Lower lobe of right lung (tissue), 2 donors: ENCODE measurements at places on chromosomes 7 and 10. TPM values are rescaled to one million over a fixed set of nuclear protein-coding genes. Genes with fewer than 3 reads are reported as not detected.

DNA sequence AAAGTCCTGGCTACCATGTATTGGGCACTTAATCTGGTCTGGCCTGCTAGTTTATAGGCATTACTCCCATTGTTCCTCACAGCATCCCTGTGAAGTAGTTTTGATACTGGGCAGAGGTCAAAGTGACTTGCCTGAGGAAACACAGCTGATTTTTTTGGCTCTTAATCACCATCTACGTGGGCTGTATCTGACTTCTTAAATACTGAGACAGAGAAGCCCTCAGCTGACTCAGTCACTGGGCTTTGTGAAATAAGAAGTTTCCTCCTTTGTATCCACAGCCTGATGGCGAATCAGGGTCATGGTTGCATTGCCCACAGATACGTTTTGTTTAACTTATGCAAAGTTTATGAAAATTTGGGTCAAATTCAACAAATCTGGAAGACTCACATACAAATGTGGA lies 13.2 kb downstream of the TACR2 start:
- H3K27me3 ChIP-seq: no peaks in the 10 kb centered on the region
- no peak overlapping the region for H3K27ac ChIP-seq
- peaks cover 25% of the 10 kb centered on the region for H3K4me1 ChIP-seq
- peaks cover 44% of the 10 kb centered on the region for H3K36me3 ChIP-seq

- peaks cover 45% of the 10 kb centered on the region for H3K4me1 ChIP-seq
- DNase-seq: no peak
Observed at GRCh38 chr10:103968441-103969391, 1.8 kb downstream of the SLK start.

DNA sequence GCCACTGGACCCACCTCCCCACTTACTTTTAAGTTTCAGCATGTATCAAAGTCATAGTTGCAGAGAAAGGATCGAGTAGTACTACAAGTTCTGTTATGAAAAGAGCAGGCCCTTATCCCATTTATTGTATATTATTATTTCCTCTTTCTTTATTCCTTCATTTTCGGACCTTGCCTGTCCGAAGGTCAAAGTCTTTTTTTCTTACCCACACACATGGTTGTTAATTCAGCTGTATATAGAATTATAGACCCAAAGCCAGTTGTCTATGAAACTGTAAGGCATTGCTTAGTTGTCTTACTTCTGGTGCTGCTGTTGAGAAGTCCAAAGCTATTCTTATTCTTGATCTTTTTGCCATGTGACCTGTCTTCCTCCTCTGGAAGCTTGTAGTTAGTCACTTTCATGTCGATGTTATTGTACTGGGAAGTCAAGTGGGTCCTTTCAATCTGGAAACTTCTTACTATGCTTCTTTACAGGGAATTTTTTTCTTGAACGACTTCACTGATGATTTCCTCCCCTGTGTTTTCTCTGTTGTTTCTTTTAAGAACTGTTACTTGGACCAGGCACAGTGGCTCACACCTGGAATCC lies 8.3 kb downstream of the NUDT5 start:
- H3K4me3 ChIP-seq: no peak overlapping the region
- H3K4me1 ChIP-seq: peaks cover 7% of the 10 kb centered on the region
- no peak for DNase-seq
- H3K36me3 ChIP-seq: peaks cover 52% of the 10 kb centered on the region

GRCh38 chr10:100192350-100192749 lies 6.5 kb upstream of the ERLIN1 start:
- no peaks in the 10 kb centered on the region for H3K27me3 ChIP-seq
- H3K4me1 ChIP-seq: no peaks in the 10 kb centered on the region
- no peak for DNase-seq
- no peak overlapping the region for H3K27ac ChIP-seq

DNA sequence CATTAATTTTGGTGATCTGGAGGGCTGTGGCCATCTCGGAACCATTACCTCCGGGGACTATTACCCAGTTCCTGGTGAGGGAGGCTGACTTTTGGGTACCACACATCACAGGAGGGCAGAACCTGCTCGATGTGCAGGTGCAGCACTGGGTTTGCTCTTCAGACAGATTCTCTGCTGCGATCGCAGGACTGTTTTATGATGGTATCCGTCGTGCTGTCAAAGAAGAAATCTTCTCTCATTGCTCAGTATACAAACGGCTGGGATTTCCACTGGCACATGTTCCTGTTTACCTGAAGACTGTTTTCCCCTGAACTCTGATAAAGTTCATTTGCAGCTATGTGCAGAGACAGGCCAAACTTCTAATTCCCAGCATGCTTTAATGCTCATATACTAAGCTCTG lies 27.2 kb upstream of the SHH start:
- peaks cover under 1% of the 10 kb centered on the region for H3K4me1 ChIP-seq
- no peak overlapping the region for H3K4me3 ChIP-seq
- H3K27ac ChIP-seq: no peak overlapping the region

- no peak for DNase-seq
- H3K36me3 ChIP-seq: peaks cover 4% of the 10 kb centered on the region
- peak overlapping the region; percentile 58 for H3K27ac ChIP-seq
- H3K4me3 ChIP-seq: peak overlapping the region; percentile 36
Observed at GRCh38 chr7:100221231-100221718, 1.5 kb downstream of the PVRIG start.

The TMEM225B gene
- 0.30 TPM for total RNA-seq
